ENCODE measurements at places on chromosomes 5 and 9. TPM values are rescaled to one million over a fixed set of nuclear protein-coding genes. Genes with fewer than 3 reads are reported as not detected.

OBP2B gene
- not detected for total RNA-seq

ABLIM3 gene
- 1.4 TPM for total RNA-seq

F2RL2 gene
- total RNA-seq: 5.5 TPM

ZNF883 gene
- 5.1 TPM for total RNA-seq

GRIN1 gene
- total RNA-seq: 11.8 TPM

GLT6D1 gene
- not detected for total RNA-seq

RORB gene
- 0.43 TPM for total RNA-seq

IL5 gene
- 2.7 TPM for total RNA-seq

ANGPTL2 gene
- 5.1 TPM for total RNA-seq

IL4 gene
- total RNA-seq: not detected

ISL1 gene
- not detected for total RNA-seq

PKD2L2 gene
- 0.51 TPM for total RNA-seq

ATOSB gene
- 20.3 TPM for total RNA-seq

FAM193B gene
- 35.1 TPM for total RNA-seq

FYB1 gene
- total RNA-seq: 10.3 TPM

C5orf63 gene
- 11.3 TPM for total RNA-seq

SLC6A7 gene
- total RNA-seq: 0.15 TPM

FAM153A gene
- 1.1 TPM for total RNA-seq

YTHDC2 gene
- 38.6 TPM for total RNA-seq

RNF183 gene
- total RNA-seq: 0.21 TPM

CNTNAP3 gene
- total RNA-seq: 47.8 TPM

IFNK gene
- 2.6 TPM for total RNA-seq

C9 gene
- total RNA-seq: not detected

ZNF79 gene
- total RNA-seq: 12.4 TPM

SHOC1 gene
- 0.67 TPM for total RNA-seq

RNF20 gene
- total RNA-seq: 46.7 TPM

MYMK gene
- not detected for total RNA-seq

AHRR gene
- 24.0 TPM for total RNA-seq

FCN2 gene
- 0.21 TPM for total RNA-seq

Measured in motor neuron (in vitro differentiated cells).